ENCODE measurements at places on chromosomes 2 and 18. TPM values are rescaled to one million over a fixed set of nuclear protein-coding genes. Genes with fewer than 3 reads are reported as not detected.
A peak's percentile ranks its signal among the peaks of the same experiment; 100 is the strongest.

The DCDC2C gene
- not detected for polyA plus RNA-seq

The TGFBRAP1 gene
- 8.2 TPM for polyA plus RNA-seq

- H3K36me3 ChIP-seq, result no peaks in the 10 kb centered on the region
- H3K27ac ChIP-seq, result no peak overlapping the region
- H3K4me1 ChIP-seq, result peaks cover 2% of the 10 kb centered on the region
- peak overlapping the region; percentile 58 for H3K4me3 ChIP-seq
- DNase-seq, result no peak
These were observed 784 bp downstream of the CRACDL start for GRCh38 chr2:98935111-98935770.

- H3K36me3 ChIP-seq, result peaks cover 5% of the 10 kb centered on the region
- no peaks in the 10 kb centered on the region for H3K4me1 ChIP-seq
- H3K27me3 ChIP-seq, result no peaks in the 10 kb centered on the region
- no peak for DNase-seq
- H3K27ac ChIP-seq, result no peak overlapping the region
These were observed 31.5 kb downstream of the NOL10 start for GRCh38 chr2:10658041-10658913.

GRCh38 chr2:28664120-28664842 is 87.3 kb upstream of the PPP1CB start:
- H3K4me1 ChIP-seq, result peaks cover 34% of the 10 kb centered on the region
- H3K36me3 ChIP-seq, result no peaks in the 10 kb centered on the region
- no peaks in the 10 kb centered on the region for H3K27me3 ChIP-seq

DNA sequence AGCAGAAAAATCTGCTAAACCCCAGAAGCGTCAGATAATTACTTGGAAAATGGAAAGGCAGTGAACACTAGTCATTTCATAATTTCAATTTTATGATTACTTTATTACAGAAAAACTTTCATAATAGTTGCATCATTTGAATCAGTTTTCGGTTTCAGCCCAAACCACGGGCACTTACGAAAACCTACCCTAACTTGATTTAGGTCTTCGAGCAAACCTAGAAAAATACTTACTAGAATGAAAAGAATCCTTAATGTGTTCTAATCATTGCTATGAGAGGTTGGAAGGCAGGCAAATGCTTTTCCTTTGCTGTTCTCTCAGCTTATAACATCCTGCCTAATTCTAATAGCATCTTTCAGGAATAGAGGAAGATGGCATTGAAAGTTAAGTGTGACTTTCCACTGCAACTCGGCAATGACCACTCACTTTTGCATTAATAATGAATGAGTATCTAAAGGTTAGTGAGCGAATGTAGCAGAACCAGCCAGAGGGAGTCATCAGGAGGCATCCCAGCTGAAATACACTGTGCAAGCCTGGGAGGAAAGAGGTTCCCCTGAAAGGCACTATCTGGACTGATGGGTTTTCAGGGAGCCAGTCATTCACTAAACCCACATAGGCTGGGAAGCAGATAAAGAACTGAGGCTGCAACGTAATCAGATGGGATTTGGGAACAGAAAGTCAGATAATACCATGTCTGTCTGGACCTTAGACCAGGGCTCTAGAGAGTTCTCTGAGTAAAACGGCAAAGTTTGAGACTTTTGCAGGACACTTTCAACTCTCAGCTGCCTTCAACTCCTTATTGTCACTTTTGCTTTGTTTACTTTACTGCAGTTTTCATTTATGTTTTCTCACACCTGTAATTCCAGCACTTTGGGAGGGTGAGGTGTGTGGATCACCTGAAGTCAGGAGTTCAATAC is 520.8 kb downstream of the RNF144A start:
- H3K27me3 ChIP-seq, result no peaks in the 10 kb centered on the region
- peak overlapping the region; percentile 32 for H3K27ac ChIP-seq
- H3K4me1 ChIP-seq, result no peaks in the 10 kb centered on the region
- H3K4me3 ChIP-seq, result no peak overlapping the region
- H3K36me3 ChIP-seq, result no peaks in the 10 kb centered on the region
- DNase-seq, result no peak

GRCh38 chr2:200810252-200810997 is 1.3 kb upstream of the BZW1 start:
- no peaks in the 10 kb centered on the region for H3K36me3 ChIP-seq
- H3K4me3 ChIP-seq, result peak overlapping the region; percentile 50
- no peaks in the 10 kb centered on the region for H3K27me3 ChIP-seq
- DNase-seq, result peak; percentile 11
- peaks cover 3% of the 10 kb centered on the region for H3K4me1 ChIP-seq
- peak overlapping the region; percentile 71 for H3K27ac ChIP-seq

DNA sequence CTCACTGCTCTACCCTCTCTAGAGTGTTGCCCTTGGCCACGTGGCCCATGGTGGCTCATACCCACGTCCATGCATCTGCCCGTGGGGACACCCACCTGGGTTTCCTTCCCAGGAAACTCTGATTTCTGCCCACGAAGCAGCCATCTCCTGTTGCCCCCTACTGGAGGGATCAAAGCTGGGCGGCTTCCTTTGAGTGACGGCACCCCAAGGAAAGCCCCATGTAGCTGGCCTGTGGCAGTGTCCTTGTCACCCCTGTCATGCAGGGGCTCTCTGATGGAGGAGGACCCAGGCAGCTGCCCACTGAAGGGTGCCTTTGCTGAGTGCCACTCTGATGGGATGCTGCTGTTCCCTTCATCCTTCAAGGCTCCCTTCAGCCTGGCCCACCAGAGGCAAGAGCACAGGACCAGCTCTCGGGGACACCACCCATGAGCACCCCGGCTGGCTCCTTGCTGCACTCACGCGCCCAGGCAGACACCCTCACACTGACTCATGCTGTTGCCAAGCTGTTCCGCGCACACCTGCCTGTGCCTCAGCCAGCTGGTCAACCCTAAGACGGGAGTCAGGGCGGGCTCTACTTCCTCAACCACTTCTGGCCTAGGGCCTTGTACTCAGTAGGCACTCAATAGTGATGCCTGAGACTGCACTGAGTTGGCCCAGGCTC is 101.1 kb downstream of the CTIF start:
- no peak overlapping the region for H3K27ac ChIP-seq
- no peaks in the 10 kb centered on the region for H3K4me1 ChIP-seq
- no peak overlapping the region for H3K4me3 ChIP-seq
- DNase-seq, result no peak
- H3K27me3 ChIP-seq, result no peaks in the 10 kb centered on the region

DNA sequence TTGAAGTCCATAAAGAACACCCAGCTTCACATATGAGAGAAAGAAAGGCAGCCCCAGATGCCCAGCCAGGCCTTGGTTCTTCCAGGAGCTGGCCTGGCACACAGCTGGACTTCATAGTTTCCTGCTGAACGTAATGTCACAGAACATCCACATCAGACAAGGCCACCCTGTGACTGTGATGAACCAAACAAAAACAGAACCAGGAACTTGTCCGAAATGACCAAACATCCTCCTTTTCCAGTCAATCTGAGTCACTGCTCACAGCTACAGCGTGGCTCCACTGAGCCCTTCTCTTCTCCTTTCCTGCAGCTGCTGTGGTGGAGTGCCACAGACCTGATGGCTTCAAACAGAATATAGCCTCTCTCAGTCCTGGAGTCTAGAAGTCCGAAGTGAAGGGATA is 45.4 kb upstream of the PAPOLG start:
- H3K36me3 ChIP-seq, result no peaks in the 10 kb centered on the region
- no peak overlapping the region for H3K4me3 ChIP-seq
- no peaks in the 10 kb centered on the region for H3K27me3 ChIP-seq

- H3K4me1 ChIP-seq, result no peaks in the 10 kb centered on the region
- no peaks in the 10 kb centered on the region for H3K36me3 ChIP-seq
- DNase-seq, result no peak
- H3K4me3 ChIP-seq, result no peak overlapping the region
- H3K27ac ChIP-seq, result no peak overlapping the region
- H3K27me3 ChIP-seq, result no peaks in the 10 kb centered on the region
These were observed 56.1 kb upstream of the SMAD7 start for GRCh38 chr18:49006641-49007454.

DNA sequence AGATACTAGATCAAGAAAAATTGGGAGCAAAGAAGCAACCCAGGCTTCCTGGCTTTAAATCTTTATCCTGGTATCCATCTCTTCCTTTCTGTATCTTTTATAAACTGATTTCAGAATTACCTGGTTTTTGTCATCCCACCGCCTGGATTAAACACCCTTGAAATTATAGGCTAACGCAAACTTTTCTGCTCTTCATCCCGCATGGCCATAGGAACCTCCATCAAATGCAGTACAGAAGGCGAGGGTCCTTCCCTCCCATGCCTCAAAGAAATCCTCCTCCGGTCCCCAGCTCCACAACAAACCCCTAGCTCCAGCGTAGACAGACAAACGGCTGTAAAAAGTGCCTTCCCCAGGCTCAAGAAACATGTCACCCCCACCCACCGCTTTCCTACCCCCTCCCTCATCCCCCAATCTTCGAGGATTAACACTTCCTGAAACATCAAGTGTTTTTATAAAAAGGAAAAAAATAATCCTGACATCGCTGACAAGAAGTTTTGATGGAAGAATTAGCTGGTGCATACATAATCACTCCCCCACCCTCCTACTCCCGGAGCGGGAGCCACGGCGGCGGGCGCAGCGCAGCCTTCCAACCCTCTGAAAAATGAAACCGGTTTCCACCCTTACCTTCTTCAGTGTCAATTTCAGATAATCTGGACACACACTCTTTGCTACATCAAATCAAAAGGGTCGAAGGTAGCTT is 7.6 kb downstream of the DLX1 start:
- H3K4me1 ChIP-seq, result peaks cover 9% of the 10 kb centered on the region
- H3K27me3 ChIP-seq, result peaks cover 78% of the 10 kb centered on the region
- no peak overlapping the region for H3K27ac ChIP-seq
- no peaks in the 10 kb centered on the region for H3K36me3 ChIP-seq
- H3K4me3 ChIP-seq, result no peak overlapping the region

Measured in small intestine (tissue), 16 donors.